ENCODE measurements at places on chromosomes 16 and 17.

- no peak for DNase-seq
These were observed 17.5 kb downstream of the SBK1 start for GRCh38 chr16:28309811-28310311.

GRCh38 chr17:48445248-48445620 is 15.2 kb upstream of the SKAP1 start:
- DNase-seq = no peak

- no peak for DNase-seq
These were observed 4.9 kb upstream of the TMEM88 start for GRCh38 chr17:7849751-7850504.

DNA sequence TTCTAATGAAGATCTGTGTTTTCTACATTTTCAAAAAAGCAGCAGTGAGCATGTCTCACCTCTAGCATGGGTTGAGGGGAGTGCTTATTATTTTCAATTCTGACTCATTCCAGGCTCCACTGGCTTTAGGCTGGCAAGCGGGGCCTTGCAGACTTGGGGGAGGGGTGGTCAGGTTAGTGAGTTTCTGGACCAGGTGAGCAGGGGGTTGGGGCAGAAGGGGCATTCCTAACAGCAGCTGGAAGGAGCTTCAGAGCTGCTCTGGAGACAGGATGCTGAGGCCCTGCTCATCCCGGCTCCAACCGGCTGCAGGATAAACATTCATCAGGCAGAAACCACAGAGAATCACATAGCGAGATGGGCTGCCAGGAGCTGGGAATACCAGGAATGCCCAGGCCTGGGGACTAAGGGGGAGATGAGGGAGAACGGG is 10.5 kb upstream of the KRT19 start:
- no peak for DNase-seq

- DNase-seq = no peak
These were observed 294.7 kb downstream of the SEC14L1 start for GRCh38 chr17:77435272-77436057.

DNA sequence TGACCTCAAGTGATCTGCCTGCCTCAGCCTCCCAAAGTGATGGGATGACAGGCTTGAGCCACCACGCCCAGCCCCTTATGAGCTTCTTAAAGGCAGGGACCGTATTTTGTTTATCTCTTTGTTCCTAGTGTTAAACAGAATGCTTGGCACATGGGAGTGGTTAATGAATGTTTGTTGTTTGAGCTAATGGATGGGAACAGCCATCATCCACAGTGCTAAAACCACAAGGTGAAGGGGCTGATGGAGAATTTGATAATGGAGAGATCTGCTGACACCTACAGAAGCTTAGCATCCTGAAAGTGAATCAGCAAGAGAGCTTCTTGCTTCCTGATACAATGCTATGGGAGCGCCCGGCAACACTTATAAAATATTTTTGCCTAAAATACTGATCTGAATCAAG is 8.6 kb upstream of the CDH1 start:
- no peak for DNase-seq

DNA sequence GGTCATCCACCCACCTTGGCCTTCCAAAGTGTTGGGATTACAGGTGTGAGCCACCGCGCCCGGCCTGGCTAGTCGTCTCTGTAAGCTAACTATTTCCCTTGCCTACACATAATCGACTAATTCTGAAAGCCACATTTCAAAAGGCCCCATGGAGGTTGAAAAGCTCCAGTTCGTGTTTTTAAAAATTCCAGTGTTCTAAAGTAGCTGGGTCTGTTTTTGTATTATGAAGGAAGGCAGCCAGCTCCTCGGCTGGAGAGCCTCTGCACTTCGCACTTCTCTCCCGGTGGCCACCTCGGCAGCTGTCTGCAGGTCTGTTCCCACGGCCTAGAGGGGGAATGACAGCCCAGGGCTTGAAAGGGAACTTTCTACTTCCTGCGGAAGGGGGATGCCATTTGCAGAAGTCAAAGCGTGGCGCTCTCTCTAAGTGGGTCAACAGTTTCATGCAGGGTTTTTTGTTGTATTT is 16.9 kb downstream of the HASPIN start:
- no peak for DNase-seq

- no peak for DNase-seq
These were observed 155.2 kb downstream of the ABCC12 start for GRCh38 chr16:48000622-48001021.

GRCh38 chr16:59242556-59242955 is 508.4 kb upstream of the GOT2 start:
- peak; percentile 26 for DNase-seq

DNA sequence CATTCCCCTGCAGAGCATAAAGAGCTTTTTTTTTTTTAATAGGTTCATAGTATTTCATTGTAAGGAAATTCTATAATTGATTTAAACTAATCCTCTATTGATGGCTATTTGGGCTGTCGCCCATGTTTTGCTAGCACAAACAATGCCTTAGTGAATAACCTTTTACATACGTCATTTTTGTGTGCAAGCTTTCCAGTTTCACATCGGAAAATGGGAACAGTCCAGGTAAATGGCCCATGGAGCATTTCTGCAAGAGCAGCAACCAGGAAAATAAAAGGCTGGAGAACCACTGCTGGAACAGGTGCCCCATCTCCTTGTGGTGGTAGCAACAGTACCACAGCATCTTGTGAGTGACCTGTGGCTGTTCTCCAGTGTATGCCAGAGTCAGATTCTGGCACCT is 48.6 kb downstream of the CDH1 start:
- no peak for DNase-seq

DNA sequence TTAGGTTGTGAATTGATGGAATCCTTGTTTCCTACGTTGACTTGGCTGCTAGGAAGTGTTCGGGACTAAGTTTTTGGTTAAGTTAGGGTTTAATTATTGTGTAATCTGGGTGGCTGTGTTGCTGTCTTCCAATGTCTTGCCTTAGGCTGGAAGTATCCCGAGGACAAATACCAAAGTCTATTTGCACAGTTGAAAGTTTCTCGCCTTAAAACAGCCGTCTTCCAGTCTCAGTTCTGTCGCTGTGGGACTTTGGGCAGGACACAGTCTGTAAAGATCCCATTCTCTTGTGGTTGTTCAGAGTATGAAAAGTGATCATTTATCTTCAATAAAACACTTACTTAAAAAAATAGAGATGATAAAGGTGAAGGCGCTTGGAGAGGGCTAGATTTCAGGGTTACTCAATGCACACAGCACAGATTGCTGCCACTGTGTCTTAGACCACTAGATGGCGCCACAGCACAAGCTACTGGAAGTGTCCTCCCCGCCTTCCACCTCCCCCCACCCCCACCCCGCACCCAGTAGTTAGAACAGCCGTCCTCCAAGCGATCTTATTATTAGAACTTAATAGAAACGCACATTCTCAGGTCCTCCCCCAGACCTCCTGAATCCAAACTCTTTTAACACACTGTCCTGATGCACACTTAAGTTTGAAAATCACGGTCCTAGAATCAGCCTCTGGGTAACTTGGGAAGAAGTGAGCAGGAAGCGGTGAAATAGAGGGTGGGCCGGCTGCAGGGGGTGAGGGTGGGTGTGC is 45.8 kb downstream of the AKAP1 start:
- peak; percentile 26 for DNase-seq

- DNase-seq = no peak
These were observed 76.4 kb downstream of the CDH13 start for GRCh38 chr16:82703161-82703560.

DNA sequence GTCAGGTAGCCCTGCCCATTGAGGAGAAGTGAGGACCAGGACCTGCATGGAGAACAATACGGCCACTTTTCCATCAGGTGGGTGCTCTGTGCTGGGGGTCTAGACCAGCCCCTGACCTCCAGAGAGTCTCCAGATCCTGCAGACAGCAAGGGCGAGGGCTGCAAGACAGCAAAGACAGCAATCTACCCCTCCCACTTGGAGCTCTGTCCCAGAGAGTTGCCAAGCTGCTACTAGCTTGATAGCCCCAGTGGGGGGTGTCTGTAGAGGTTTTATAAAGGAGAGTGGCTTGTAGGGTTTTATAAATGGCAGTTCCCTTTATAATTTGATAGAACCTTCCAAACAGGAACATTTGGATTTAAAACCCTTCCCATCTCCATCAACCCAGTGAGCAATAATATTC is 16.7 kb upstream of the SLFN11 start:
- DNase-seq = no peak
